Nephron progenitor cell (in vitro differentiated cells): ENCODE measurements at places on chromosomes 16 and 17.

- DNase-seq: peak; percentile 47
Observed at GRCh38 chr17:1486802-1487695, 5.4 kb downstream of the MYO1C start.

DNA sequence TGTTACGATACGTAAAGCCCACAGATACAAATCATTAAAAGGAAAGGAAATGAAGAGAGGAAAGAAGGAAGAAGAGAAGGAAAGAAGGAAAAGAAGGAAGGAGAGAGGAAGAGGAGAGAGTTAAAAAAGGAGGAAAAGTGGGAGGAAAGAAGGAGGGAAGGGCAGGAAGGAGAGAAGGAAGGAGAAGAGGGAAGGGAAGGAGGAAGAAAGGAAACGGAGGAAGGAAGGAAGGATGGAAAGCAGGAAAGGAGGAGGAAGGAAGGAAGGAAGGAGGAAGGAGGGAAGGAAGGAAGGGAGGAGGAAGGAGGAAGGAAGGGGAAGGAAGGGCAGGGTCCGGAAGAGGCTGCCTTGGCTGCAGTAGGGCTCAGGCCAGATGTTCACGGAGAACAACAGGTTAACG is 95.2 kb downstream of the ENGASE start:
- DNase-seq: no peak

DNA sequence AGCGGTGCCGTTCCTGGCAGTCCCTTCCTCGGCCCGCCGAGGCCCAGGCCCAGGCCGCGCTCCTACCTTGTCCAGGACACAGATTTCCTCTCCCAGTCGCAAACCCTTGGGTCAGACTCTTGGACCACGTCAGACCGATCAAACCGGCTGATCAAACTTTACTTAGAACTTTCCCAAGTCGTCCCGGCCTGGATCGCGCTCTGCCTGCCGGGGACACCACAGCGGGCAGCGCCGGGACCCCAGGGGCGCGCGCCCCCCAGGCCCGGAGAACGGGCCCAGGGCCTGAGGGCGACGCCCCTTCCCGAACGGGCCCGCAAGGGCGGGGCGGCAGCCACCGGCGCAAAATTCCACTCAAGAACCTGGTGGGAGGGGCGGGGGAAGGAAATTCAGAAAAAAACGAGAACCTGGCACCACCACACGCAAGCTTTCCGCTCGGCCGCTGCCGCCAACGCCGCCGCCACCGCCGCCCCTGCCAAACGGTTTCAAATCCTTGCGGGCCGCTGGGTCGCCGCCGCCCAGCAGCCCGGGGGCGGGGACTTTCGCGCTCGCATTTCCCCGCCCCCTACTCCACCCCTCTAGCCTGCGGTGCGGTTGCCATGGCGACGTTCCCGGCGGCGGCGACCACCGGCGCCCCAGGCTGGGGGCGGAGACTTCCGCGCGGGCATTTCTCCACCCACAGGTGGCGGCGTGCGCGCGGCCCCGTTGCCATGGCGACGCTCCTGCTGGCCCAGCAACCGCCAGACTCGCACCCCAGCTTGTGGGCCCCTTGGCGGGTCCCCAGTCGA is at the start of gene CEP112:
TSS of gene CEP112 (minus strand) at position 541 of the 785 bp plus-strand sequence.
- peak; percentile 99 for DNase-seq

DNA sequence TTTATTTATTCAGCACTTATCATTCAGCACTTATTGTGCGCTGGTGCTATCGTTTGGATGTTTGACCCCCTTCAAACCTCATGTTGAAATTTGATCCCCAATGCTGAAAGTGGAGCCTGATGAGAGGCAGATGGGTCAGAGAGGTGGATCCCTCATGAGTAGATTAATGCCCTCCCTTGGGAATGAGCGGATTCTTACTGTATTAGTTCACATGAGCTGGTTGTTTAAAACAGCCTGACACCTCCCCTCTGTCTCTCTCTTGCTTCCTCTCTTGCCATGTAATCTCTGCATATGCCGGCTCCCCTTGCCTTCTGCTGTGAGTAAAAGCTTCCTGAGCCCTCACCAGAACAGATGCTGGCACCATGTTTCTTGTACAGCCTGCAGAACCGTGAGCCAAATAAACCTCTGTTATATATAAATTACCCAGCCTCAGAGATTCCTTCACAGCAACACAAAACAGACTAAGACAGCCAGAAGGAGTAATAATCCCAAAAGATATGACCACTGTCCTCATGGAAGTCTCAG is 111.1 kb downstream of the CACNG3 start:
- peak; percentile 10 for DNase-seq

DNA sequence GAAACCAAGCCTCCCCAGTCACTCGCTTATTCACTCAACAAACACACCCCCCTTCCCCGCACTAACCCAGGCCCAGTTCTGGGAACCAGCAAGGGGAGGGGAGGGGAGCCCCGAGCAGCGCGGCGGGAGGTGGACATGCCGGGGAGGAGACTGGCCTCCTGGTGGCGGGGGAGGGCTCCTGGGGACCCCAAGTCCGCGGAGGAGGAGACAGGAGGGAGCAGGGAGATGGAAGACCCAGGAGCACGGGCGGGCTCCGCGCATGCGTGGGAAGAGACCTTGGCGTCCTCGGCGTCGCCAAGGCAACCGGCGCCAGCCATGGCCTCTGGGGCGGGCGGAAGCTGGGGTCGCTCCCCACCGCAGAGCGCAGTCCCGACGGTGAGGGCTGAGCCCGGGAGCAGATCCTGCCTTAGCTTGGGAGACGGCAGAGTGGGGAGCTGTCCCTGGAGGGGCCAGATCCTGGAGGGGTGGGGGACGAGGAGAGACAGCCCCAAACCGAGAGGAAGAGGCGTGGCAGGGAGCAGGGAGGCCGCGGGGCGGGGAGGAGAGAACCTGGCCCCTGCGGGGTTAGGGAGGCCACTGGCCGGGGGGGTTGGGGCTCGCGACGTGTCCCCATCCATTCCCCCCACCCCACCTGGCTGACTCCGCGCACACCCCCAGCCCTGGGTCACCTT is at the start of gene PRR29:
TSS of gene PRR29 (plus strand) at position 302 of the 671 bp plus-strand sequence. CDS start at position 316, 14 bp downstream.
- DNase-seq: peak; percentile 93
